Cerebellar nuclear complex (tissue), 1 donor: ENCODE measurements at places on chromosomes 1 and 21.

DNA sequence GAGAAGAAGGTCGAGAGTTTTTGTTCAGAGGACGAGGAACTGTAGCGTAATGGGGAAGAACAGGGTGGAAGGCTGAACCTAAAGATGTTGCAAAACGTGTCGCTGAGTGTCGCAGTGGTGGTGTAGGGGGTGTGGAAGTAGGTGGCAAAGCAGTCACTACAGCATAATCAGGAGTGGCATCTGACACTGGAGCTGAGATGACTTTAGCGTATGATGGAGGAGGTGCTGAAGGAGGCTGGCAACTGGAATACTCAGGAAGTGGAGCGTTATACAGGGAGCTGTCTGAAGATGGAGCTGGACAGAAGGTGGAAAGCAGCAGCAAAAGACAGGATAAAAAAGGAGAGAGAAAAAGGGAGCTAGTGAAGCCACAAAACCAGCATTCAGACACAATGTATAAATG lies 89.9 kb upstream of the LBR start:
- no peak for DNase-seq

DNA sequence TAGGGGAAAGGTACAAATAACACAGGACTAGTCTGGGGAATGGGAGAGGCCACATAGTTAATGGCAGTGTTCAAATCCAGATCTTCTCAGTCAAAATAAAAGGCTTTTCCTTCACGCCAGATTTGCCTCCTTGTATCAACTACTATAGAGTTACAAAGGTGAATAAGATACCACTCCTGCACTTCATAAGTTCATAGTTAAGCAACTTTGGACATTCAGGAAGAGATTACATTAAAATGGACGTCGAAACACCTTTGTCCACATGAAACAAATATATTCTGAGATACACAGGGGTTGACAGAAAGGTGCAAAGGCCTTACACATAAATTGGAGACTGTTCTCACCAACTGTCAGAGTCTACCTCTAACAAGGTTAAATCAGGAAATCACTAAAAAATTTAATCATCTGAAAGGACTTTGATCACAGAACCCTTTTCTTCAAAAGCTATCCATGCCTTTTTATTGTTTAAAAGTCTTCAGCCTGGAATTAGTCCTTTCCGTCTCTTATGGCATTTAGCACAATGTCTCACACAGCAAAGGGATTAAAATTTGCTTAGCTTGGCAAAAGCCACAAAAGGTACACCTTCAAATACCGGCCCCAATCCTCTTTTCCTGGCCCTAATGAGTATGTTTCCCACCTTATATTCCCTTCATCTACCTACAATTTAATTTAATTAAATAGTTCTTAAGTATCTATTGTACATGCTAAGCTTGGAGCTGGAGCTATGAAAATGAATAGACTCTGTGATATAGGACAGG lies 8.1 kb downstream of the F5 start:
- DNase-seq, result no peak

- no peak for DNase-seq
Observed at GRCh38 chr1:78420181-78420580, 70.6 kb upstream of the PTGFR start.

DNA sequence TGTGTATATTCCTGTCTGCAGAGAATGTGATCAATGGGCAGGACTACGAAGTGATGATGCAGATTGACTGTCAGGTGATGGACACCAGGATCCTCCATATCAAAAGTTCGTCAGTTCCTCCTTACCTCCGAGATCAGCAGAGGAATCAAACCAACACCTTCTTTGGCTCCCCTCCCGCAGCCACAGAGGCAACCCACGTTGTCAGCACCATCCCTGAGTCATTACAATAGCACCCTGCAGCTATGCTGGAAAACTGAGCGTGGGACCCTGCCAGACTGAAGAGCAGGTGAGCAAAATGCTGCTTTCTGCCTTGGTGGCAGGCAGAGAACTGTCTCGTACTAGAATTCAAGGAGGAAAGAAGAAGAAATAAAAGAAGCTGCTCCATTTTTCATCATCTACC lies 65.2 kb downstream of the OLFML2B start:
- no peak for DNase-seq

DNA sequence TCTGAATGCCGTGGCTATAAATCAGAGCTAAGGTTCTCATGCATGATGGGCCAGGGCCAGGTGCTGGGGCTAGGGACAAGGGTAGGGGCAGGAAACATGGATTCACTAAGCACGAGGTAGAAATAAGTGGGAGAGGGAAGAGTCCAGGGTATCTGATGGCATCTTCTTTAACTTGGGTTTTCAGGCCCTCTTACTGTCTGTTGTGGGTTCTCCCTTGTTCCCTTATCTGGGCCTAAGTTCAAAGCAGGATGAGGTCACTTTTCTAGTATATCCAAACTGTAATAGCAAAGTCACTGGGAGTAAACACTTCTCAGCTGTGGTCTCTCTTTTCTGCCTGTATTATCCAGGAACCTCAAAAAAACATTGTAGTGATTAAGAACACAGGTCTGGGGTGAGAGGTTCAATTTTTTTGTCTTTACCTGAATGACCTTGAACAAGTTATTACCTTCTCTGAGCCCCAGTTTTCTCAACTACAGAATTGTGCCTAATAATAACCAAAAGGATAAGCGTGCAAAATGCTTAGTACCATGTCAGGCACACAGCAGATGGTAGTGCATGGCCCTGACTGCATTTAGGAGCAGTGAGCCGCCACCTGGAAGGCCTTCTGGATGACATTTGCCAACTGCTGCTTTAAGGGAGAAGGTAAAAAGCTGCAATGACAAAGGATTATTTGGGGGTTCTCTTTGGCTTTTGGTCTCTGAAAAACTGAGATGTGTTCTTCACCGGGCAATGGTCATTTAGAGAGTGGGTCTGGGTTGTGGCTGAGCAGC lies 53.6 kb upstream of the A3GALT2 start:
- DNase-seq, result no peak

GRCh38 chr21:42665484-42665883 lies 12.1 kb downstream of the PDE9A start:
- DNase-seq, result no peak

DNA sequence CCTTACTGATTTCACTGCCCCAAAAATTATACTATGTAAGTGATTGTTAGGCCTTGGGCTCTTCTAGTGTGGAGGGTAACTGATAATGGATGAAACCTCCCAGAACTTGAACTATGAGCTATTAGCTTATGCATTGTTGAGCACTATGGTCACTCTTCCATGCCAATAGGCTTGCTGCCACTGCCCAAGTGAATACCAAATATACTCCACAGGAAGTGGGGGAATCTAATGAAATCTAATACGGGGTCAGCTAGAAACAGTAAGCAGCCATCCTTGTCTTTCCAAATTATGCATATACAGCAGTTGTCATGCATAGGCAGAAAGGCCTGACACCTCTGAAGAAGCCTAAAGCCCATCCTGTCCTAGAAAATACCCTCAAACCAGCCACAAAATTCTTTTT lies 198.7 kb upstream of the PTBP2 start:
- DNase-seq, result no peak

GRCh38 chr1:184965944-184966860 lies 8.1 kb downstream of the NIBAN1 start:
- no peak for DNase-seq

DNA sequence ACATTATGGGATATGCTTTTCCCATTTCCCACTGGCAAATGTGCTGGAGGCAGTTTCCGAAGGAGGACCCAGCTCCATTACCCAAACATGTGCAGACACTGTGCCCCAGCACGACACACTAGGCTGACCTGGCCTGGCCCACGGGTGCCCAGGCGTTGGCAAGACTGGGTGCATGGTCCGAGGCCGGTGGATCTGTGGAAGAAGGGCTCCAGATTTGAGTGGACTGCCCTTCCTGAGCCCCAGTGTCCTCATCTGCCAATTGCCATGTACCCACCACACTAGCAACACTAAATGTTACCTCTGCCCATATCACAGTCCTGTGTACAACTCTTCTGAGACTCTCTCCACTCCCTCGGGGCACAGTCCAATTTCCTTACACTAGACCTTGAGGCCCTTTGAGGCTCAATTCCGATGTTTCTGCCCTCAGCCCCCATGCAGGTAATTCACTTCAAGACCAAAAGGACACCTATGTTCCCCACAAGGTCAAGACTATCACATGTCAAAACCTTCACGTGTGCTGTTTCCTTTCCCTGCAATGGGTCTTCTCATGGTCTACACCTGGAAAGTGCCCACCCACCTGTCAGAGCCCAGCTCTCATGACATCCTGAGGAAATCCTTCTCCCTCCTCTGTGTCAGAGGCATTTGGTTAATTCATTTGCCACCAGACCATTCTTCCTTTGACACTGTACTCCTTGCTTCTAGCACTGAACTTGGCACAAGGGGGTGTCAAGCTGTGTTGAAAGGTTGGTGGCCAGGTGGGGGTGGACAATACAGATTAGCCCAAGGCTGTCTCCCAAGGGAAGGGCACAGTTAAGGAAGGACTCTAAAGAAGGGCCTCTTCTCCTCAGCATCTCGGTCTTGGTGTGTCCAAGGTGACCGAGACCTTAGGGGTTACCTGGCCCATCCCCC lies 124.9 kb downstream of the DMRTB1 start:
- DNase-seq, result no peak

DNA sequence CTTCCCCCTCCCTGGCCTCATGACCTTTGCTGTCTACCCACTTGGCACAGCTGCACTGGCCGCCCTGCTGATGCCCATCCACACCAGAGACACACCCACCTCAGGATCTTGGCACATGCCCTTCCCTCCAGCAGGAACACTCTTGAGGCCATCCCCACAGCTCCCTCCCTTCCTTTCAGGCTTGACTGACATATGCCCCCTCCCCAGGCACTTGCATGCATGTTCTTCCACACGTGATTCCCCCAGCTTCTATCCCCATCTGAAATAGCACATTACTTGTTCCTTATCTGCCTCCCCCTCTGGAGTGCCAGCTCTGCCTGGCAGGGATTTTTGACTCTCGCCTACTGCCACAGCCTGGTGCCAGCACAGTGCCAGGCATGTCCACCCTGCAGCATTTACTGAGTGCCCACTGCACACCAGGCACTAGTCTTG lies 98.5 kb upstream of the SLC25A33 start:
- DNase-seq, result no peak

DNA sequence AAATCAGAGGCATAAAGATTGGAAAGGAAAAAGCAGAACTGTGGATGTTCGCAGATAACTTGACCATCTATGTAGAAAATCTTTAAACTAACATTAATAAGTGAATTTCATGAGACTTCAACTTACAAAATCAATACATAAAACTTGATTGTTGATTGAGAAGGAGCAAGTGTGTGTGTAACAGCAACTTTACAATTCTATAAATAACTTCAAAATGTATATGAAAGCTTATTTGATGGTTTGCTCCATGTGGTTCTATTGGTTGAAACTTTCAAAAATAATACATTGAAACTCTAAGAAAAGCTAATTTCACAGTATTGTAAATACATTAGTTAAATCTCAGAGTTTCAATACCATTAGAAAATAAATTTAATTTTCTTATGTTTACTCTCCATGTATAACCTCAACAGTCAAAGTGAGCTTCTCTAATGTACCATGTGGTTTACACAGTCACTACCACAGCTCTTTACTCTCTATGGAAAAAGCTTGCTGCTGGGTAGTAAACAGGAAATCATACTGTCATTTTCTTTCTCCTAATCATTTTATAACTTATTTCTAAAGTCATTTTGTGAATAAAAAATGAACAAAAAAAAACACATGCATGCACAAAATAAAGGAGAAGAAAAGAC lies 12.0 kb downstream of the AKT3 start:
- DNase-seq, result no peak

- no peak for DNase-seq
Observed at GRCh38 chr1:77579547-77579946, 102.9 kb downstream of the ZZZ3 start.

- DNase-seq, result no peak
Observed at GRCh38 chr21:37829447-37829846, 86.8 kb downstream of the KCNJ6 start.

- no peak for DNase-seq
Observed at GRCh38 chr1:246291127-246291526, 216.0 kb downstream of the SMYD3 start.

- DNase-seq, result no peak
Observed at GRCh38 chr1:244329591-244330317, 122.0 kb downstream of the ADSS2 start.

GRCh38 chr21:15327637-15328265 lies 263.0 kb upstream of the NRIP1 start:
- no peak for DNase-seq

GRCh38 chr1:113947388-113948107 lies 18.4 kb downstream of the HIPK1 start:
- no peak for DNase-seq

GRCh38 chr1:241828463-241829021 lies 19.5 kb upstream of the EXO1 start:
- no peak for DNase-seq

DNA sequence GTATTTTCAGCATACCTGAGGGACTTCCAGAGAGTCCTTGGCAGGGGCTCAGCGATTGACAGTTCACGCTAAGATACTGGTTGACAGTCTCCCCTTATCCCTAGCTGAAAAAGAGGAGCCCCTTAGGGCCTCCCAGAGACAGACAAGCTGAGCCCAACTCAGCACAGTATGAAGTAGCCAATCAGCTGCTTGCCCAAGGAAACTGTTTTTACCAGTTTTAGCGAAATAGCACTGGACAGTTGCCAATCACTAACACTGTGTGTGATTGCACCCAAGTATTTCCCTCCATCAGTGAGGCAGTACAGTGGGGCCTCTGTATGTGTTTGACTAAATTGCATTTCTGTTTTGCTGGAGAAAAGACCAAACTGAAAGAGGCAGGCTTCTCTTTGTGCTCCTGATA lies 27.0 kb downstream of the KHDRBS1 start:
- no peak for DNase-seq

GRCh38 chr1:210627755-210628154 lies 299.1 kb downstream of the HHAT start:
- no peak for DNase-seq
